ENCODE measurements at places on chromosomes 1 and 21. TPM values are rescaled to one million over a fixed set of nuclear protein-coding genes. Genes with fewer than 3 reads are reported as not detected.

DNA sequence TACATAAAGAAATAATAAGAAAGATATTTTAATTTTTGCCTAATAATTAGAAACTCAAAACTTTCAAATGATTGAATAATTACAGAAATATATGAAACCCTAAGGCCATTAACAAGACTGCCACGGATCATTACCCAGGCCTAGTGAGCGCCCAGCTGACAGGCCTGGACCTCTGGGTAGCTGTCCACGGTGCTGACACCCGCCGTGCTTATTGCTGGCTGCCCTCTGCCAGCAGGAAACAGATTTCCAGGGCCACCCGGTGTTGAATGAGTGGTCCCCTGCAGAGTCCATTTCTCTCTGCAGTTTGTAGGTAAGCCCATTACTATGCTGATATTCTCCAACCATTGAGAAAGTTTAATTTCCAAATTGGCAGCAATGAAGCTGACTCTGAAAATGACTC, 254.4 kb upstream of the GJB5 start:
- H3K4me1 ChIP-seq, result no peaks in the 10 kb centered on the region
- no peaks in the 10 kb centered on the region for H3K36me3 ChIP-seq
- no peak for DNase-seq
- H3K4me3 ChIP-seq, result no peak overlapping the region
- no peaks in the 10 kb centered on the region for H3K27me3 ChIP-seq

DNA sequence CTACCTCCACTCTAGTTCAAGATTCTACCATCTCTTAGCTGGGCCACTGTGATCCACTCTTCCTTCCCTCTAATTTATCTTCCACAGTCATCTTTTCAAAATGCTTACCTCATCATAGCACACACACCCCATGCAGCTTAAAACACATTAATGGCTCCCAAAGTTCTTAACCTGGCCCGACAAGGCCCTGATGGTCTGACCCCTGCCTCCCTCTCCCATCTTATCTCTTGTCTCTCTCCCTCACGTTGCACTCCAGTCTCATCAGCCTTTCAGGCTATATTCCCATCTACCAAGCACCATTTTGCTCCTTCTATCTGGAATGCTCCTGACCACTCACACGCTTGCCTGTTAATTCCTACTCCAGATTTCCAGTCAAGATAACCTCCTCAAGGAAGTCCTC, 2.5 kb upstream of the ZBTB8A start:
- H3K4me3 ChIP-seq, result no peak overlapping the region
- DNase-seq, result no peak
- no peaks in the 10 kb centered on the region for H3K4me1 ChIP-seq
- H3K36me3 ChIP-seq, result no peaks in the 10 kb centered on the region
- H3K27ac ChIP-seq, result no peak overlapping the region

The RGS18 gene
- 1.2 TPM for total RNA-seq

- DNase-seq, result no peak
- no peaks in the 10 kb centered on the region for H3K4me1 ChIP-seq
- H3K4me3 ChIP-seq, result no peak overlapping the region
- no peak overlapping the region for H3K27ac ChIP-seq
- no peaks in the 10 kb centered on the region for H3K27me3 ChIP-seq
These were observed 144.3 kb downstream of the ST6GALNAC3 start for GRCh38 chr1:76218888-76219287.

DNA sequence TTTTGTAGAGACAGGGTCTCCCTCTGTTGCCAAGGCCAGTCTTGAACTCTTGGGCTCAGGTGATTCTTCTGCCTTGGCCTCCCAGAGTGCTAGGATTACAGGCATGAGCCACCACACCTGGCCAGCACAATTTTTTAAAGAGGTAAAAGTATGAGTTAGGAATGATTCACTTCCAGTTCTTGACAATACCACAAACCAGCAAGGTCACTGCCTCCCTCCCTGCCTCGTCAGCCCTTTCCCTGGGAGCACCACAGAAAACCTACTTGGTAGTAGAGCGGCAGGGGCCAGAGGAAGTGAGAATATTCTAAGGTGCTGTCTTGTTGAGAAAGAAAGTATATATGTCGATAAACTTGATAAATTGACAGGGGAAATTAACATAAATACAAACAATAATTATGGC, 10.8 kb upstream of the CDA start:
- H3K4me3 ChIP-seq, result no peak overlapping the region
- H3K36me3 ChIP-seq, result no peaks in the 10 kb centered on the region
- no peak overlapping the region for H3K27ac ChIP-seq

GRCh38 chr1:228687587-228687986, 47.7 kb upstream of the RHOU start:
- H3K4me3 ChIP-seq, result no peak overlapping the region
- no peak for DNase-seq
- no peaks in the 10 kb centered on the region for H3K27me3 ChIP-seq
- no peaks in the 10 kb centered on the region for H3K36me3 ChIP-seq

The PRR9 gene
- total RNA-seq, result not detected
